ENCODE measurements at places on chromosomes 16 and 17.

- no peak for DNase-seq
Observed at GRCh38 chr17:69949496-69949895, 125.5 kb upstream of the KCNJ16 start.

DNA sequence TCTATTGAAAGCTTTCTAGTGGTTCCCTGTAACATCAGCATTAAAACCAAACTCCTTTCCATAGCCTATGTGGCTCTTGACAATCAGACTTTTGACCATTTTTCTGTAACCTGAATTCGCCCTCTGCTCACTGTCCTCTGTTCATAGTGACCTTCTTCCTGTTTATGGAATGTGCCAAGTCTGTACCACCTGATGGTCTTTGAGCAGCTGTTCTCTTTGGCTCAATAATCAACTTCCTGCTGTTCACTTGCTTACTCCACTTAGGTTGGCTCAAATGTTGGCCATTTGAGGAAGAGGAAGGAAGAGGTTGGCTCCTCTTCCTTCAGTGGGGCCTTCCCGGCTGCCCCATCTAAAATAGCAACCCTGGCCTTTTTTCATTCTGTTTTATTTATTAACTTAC lies 251.5 kb downstream of the CA10 start:
- no peak for DNase-seq

DNA sequence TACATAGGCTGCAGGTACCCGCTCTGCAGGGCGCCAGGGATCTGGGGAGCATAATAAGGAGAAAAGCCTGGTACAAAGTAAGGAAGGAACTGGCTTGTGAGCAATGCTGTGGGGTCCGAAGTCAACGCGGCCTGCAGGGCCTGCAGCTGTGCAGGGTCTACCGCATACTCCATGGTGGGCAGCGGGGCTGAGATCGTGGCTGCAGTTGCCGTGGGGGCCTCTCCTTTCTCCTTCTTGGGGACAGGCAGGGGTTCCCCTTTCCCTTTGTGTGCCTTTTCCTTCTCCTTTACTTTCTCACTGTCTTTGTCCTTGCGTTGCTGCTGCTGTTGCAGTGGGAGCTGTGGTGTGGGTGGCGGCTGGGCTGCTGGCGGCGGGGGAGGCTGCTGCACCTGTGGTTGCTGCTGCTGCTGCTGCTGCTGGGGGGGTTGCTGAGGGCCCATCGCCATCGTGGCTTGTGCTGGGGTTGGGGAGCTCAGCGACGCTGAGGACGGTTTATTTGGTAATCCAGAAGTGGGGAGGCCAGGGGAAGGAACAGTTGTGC lies 259.6 kb downstream of the ZFHX3 start:
- DNase-seq: no peak

- DNase-seq: no peak
Observed at GRCh38 chr17:81577278-81578000, 25.3 kb upstream of the FAAP100 start.

- no peak for DNase-seq
Observed at GRCh38 chr17:10266296-10266876, 68.0 kb upstream of the GAS7 start.

DNA sequence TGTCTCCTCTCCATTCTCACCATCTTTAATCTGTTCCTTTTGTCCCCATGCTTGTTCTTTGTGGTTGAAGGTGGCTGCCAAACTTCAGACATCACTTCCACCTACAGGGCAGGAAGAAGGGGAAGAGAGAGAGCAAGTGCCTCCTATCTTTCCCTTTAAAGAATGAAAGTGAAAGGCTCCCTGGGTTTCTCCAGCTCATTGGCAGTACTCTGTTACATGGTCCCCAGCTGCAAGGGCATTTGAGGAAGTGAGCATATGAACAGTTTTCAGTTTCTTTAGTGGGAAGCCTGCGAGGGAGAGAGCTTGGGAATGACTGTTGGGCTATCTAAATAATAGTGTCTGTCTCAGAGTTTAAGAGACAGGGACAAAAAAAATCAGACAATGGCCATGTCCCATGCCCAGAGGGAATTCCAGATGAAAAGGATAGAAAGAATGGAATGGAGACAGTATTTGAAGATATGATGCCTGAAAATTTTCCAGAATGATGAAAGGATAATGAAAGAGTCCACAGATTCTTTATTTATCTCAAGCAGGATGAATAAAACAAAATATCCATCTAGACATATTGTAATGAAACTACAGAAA lies 159.9 kb downstream of the LGALS9B start:
- no peak for DNase-seq

- DNase-seq: no peak
Observed at GRCh38 chr17:17474341-17474740, 2.5 kb upstream of the MED9 start.

DNA sequence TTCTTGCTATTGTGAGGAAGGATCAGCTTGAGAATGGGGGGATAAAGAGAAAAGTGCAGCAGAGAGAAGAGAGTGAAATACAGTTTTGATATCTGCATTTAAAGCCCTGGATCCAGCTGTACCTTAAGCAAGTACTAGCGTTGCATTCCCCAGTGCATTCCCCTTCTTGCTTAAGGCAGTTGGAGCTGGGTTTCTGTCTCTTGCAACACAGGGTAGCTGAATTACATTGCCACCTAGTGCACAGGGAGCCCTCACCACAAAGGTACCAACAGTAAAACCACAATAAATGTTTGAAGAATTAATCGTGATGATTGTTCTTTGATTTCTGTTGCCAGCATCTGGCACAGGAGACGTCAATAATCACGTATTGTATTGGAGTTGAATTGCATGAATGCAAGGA lies 588.7 kb downstream of the RBFOX1 start:
- no peak for DNase-seq
